Foreskin fibroblast (primary cell): ENCODE measurements at places on chromosomes 11 and 22.

- no peak for DNase-seq
These were observed 202.5 kb downstream of the SBF2 start for GRCh38 chr11:10091314-10092045.

- peak; percentile 7 for DNase-seq
These were observed 1.5 kb downstream of the GALNT18 start for GRCh38 chr11:11620173-11620920.

DNA sequence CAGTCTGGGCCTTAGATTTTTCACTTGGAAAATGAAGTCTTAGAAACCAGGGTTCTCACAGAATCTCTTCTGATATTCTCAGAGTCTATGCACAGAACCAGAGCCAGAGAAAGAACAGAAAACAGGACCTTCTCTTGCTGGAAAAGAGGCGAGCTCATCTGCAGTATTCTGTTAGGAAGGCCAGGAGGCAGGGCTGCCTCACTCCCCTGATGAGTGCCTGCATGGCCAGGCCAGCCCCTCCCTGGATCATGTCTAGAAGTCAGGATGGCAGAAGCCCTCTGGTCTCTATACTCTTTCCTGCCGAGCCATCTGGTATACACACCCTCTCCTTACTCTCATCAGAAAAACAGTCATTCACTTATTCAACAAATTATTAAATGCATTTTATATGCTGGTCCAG lies 723 bp downstream of the OR51M1 start:
- DNase-seq = no peak

GRCh38 chr11:103895106-103895505 lies 141.3 kb upstream of the DDI1 start:
- no peak for DNase-seq

DNA sequence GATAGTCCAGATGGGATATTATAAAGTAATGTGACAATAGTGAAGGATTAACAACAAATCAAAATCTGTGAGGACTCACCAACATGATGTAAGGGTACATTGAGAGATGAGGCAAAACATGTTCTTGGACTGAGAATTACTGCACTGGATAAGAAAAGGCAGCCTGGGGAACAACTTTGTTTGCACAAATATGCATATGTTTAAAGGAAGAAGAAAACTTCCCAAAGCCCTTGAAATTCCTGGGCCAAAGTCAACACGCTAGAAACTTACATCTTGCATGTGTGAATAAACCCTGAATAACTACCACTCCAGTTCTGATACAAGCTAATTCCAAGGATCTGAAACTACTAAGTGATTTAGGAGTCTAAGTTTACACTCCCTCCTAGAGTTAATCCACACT lies 1.1 kb downstream of the OR52A5 start:
- no peak for DNase-seq

DNA sequence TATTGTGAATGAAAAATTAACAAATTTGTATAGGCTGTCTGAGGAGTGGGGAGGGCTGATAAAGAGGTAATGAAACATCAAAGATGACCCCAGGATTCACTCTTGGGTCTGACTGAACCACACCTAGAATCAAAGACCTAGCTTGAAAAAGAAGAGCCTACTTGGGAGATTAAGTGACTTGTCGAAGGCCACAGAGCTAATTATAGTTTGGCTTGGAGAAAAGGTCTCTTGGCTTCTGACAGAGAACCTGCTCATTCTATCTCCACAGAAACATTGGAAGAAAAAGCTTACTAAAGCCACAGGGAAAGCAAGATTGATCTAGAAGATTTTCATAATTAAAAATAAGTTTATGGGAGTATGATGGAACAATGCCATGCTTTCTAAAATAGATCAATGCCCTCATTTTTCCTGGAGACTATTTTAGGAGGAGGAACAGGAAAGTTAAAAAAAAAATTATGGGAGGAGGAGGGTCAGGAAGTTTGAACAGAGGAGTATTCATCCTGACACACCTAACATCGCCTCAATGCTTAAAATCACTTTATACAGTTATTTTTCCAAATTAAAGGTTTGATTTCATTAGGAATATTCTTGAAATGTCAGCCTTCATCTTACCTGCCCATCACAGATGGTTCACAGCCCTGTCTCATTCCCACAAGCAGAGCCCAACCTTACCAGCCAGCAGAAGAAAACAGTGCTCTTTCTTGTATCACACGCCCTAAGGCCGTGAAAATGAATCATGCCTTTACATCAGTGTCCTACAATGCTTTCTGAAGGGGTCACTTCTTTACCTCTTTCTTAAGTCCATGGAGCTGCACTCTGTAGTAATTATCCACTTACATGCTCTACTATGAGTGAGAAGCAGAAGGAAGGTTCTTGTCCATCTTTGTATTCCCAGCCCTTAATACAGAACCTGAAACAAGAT lies 231.1 kb upstream of the MPPED2 start:
- no peak for DNase-seq

- peak; percentile 42 for DNase-seq
These were observed 71.1 kb downstream of the LARGE2 start for GRCh38 chr11:45993531-45994001.

DNA sequence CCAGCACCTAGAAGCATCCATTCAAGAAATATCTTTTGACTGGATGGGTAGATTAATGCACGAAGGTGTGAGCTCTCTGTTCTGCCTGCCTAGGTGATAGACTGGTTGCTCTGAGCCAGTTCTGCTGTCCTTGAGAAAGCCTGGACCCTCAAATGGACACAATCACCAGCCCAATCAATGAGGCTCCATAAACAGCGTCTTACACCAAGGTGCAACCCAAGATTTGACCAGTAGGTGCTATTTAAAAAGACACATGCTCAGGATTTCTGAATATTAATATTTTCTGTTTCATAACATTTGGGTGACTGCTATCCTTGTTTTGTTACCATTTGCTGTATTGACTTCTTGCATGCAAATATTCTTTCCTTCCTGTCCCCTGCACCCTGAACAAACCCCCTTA lies 39.0 kb downstream of the PAMR1 start:
- DNase-seq = no peak

DNA sequence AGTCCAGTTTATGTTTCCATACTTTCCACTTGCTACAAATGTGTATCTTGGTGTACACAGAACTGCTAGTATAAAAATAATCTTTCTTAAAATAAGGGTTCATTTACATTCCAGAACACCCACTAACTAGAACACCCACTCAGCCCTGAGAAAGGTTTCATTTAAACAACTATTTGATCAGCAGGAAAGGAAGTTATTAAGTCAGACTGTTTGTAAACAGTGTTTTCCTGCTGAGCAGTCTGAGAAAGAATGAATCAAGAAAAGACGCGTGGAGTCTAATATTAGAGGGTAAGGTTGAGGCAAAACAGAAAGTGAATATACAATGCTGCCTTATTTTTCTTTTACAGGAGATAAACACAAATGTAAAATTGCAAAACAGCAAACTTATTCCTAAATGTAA lies 32.7 kb downstream of the NARS2 start:
- DNase-seq = no peak

GRCh38 chr11:59553323-59553722 lies 42.0 kb downstream of the OR4D9 start:
- DNase-seq = no peak

DNA sequence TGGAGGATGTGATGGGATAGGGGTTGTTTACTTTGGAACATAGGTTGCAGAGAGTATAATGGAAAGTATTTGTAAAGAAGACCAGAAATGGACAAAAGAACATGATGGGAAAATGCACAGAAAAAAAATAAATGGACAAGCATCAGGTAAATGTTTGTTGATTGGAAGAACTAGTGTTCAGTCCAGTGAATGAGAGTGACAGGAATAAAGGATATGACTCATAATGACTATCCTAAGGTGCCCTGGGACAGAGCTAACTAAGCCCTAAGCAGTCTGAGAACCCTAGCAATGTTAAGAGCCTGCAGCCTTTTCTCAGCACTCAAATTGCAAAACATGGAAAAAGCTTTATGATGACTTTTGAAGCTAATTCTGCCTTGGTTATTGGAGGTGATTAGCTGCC lies 732.8 kb upstream of the ANO5 start:
- no peak for DNase-seq

DNA sequence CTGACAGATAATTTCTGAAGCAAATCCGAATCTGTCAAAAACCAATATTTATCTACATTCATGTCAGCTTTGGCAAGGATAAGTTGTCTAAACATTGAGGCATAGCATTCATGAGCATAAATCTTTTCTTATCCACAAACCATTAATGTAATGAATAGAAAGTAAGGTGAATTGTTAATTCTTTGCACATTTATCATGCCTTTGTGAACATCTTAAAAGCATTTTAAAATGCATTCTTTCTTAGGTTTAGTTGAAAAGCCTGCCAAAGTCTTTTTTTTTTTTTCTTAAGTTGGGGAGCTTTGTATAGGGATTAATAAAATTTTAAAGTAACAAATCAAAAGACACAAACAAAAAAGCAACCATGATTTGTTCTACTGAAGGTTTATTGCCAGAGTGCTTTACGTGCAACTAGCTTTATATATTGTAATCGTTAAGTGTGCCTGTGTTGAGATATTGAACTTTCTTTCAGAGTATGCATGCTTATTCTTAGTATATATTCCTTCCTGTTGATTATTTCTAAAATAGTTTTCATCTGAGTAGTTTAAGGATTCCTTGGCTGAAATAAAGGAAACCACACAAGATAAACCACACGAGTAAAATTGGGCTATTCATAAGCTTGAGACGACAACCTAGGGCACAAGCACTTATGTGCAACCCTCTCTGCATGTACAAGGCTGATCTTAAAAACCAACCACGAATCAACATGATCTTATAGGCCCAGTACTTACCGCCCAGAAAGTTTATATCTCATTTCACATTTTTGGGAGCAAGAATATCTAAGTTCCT lies 1110.9 kb upstream of the CNTN5 start:
- no peak for DNase-seq

GRCh38 chr11:75896843-75897419 lies 81.9 kb downstream of the UVRAG start:
- peak; percentile 66 for DNase-seq

DNA sequence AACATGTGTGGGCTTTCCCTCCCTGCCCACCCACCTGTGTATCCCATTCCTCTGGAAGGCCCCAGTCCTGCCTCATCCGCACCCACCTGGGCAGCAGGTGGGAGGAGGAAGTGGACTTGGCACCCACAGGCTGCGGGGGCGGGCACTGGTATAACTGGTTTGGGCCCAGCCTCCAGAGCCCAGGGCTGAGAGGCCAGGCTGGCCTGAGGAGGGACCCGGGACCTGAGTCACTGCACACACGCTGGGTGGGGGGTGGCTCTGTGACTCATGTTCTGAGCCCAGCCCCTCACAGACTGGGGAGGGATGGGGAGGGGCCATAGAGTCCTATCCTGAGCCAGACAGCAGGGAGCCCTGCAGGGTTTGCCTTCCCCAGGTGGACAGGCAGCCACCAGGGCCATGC lies 16.7 kb downstream of the PHLDA2 start:
- peak; percentile 91 for DNase-seq

DNA sequence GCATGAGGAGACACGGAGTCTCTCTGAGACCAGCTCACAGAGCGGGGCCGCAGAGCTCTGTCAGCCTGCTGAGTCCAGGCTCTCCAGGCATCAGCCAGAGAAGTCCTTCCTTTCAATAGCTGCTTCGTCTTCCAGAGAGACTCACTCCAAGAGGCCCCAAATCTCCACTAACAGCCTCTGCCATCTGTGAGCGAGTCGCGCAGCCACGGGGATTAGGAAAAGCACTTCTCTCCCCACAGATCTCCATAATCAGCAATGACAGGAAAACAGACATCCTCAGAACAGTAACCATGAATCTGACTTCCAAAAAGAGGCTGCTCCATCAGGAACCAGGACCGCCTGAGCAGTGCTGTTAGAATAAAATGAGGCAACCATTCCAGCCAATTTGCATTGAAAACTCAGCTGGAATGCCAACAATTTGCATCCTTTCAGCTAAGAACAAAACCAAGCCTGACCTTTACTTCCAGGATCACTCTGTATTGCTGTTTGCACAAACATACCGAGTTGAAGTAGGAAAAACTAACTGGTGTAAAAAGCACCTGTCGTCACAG lies 65.4 kb downstream of the SMCO4 start:
- peak; percentile 24 for DNase-seq

- no peak for DNase-seq
These were observed 11.6 kb upstream of the GNAZ start for GRCh38 chr22:23058481-23059283.

- DNase-seq = no peak
These were observed 28.7 kb upstream of the BARX2 start for GRCh38 chr11:129346916-129347315.

- DNase-seq = no peak
These were observed 333 bp upstream of the CD3E start for GRCh38 chr11:118304227-118304567.

DNA sequence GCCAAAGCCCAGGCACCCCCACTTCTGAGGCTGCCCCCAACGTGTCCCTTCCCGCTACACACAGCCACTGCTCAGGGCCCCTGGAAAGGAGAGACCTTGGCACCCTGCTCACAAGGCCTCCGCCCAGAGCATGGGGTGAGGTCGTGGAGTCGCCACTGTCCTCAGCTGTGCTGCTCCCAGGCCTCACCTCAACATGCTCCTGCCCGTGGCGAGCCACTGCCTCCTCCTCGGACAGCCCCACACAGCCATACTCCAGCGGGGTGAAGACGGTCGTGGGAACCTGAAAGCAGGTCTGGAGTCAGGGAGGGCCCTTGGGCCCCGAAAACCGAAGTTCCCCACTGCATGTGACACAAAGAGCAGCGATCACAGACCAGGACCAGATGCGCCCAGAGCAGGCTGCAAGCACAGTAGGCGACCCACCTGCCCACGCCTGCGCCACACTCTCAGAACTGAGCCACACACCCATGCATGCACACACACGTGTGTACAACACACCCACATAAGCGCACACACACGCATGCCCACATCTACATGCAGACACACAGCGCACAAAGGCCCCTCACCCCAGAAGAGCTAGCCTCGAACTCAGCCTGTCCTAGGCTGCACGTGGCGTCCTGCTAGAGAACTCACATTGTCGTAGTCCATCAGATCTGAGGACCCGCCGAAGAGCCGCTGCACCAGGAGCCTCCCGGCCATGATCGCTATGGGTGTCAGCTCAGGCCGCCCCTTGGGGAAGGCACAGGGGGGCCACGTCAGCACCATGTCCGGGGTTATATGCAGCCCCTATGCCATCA lies 25.5 kb upstream of the GNB1L start:
- no peak for DNase-seq

DNA sequence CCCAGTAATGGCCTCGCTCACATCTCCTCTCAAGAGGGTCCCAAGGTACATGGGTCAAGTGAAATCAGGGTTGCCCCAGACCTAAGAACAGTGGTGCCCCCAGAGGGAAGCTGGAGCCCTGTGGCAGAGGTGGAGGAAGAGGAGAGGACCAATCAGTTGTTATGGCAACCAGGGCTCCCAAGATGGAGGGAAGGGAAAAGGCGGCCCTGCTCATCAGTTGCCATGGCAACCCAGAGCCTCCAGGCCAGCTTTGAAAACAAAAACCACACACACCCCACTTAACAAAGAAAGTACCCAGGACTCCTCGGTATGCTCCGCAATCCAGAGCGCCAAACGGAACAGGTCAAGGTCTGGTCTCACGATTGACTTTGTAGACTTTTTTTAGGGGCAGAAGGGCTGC lies 53.5 kb upstream of the SLC35C1 start:
- DNase-seq = no peak
